Iris pigment epithelial cell (primary cell): ENCODE measurements at places on chromosomes 1 and 21.

DNA sequence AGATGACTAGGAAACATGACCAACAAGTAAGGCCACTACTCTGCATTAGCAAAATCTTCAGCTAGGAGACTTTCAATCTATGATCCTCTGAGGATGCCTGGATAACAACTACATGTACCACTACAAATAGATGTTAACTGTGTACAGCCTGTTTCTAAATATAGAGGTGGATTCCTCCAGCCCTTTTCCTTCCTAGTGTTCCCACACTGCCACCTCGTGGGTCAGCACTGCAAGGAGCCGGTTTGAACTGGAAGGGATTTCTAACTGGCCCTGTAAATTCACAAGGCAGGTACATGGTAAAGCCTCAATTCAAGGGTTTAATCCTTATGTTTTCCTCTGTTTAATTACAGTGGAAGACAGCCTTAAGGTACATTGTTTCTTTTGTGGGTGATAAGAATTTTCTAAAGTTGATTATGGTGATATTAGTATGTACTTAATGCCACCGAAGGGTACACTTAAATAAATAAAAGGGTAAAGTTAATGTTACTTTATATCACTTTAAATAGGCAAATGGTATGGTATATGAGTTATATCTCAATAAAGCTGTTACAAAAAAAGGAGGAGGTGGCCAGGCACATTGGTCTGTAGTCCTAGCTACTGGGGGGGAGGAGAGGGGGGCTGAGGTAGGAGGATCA is 14.4 kb downstream of the SMYD3 start:
- DNase-seq: peak; percentile 82

DNA sequence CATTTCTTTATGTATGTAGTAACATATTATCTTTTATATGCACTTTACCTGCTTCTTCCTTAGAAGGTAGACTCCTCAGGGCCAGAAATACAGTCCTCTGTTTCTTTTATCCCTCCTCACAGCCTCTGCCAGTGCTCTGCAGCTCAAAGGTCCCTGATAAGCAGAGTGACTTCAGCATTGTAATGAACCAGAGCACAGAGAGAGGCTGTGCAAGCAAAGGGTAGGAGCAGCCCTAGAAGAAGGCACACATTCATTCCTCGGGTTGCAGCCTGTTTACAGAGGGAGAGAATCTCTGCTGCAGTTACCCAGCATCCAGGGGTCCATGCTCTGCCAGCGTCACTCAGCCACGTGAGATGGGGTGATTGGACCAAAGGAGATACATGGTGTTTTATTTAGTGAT is 101.1 kb downstream of the RHOU start:
- DNase-seq: no peak

DNA sequence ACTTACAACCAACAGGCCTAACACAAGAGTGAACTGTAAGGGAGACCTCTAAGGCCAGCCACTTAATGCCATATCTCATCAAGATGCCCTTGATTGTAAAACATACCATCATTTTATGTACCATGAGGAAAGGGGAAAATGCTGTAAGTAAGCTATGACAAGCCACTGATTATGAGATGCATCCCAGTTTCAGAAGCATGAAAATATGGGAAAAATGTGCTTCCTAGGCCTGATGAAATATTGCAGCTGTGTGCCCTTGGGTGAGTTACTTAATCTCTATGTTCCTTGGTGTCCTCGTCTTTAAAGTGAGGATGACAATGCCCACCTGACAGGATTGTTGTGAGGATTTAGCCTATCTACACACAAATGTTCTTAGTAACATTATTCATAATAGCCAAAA is 28.9 kb downstream of the H3-3A start:
- DNase-seq: no peak

GRCh38 chr1:29539971-29540370 is 303.6 kb downstream of the PTPRU start:
- no peak for DNase-seq

GRCh38 chr1:43509007-43509739 is 21.5 kb upstream of the PTPRF start:
- peak; percentile 12 for DNase-seq

DNA sequence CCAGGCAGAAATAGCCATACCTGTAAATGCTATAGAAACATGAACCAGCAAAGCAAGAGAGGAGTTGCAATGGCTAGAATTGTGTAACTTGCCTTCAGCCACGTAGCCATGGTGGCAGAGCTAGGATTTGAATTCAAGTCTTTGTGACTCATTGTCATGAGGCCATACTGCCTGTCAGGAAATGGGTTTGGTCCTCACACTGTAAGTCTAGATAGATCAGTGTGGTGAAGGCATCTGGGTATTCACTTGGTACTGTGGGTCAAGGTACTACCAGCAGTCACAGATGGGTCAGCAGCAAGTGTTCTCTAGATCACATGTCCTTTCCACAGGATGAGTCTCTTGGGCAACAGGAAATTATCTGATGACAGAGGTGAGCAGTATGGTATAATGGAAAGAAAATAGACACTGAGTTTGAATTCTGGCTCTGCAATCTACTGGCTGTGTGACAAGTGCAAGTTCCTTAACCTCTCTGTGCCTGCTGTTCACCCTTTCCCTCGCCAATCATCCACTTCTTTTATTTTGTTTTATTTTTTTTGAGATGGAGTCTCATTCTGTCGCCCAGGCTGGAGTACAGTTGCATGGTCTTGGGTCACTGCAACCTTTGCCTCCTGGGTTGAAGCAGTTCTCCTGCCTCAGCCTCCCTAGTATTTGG is 36.9 kb downstream of the FGGY start:
- DNase-seq: peak; percentile 34

GRCh38 chr1:5590717-5591116 is 401.5 kb downstream of the NPHP4 start:
- no peak for DNase-seq

- DNase-seq: no peak
Observed at GRCh38 chr1:162218975-162219374, 149.5 kb downstream of the NOS1AP start.

GRCh38 chr1:174090471-174090870 is 68.3 kb upstream of the RC3H1 start:
- DNase-seq: no peak

- no peak for DNase-seq
Observed at GRCh38 chr1:22728751-22729399, 18.2 kb downstream of the EPHB2 start.

DNA sequence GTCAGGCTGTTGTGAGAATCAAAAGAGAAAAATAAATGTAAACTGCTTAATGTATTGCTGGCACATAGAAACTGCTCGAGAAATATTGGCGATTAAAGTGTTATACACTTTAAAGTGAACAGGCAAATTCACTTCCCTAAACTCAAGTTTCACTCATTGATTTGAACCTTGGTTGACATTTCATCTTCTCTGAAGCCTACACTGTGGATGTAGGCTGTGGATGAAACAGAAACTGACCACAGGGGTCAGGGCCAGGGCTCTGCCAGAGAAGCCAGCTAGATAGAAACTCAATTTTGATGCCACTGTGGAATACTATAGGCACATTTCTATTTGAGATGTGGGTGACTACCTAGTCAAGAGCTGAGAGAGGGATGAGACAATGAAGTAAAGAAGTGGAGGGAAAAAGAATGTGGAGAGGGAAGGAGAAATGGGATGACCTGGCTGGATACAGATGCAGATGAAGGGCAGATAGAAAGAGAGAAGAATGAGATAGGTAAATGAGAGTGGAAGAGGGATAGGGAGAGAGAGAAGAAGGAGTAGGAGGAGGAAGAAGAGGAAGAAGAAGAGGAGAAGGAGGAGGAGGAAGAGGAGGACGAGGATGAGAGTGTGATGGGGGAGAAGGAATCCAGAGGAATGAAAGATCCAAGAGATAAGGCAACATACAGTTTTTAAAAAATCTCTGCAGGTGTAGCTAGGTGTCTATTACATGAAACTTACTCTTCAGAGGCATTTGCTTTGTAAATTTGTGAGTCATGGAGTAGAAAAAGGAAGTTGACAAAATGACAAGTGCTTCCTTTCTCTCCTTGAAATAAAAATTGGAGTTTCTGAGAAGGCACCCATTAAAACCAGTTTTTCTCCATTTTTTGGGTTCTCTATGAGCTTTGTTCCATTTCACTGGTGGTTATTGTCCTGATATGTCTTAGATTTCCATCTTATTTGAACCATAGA is 17.4 kb upstream of the CD1D start:
- DNase-seq: no peak

DNA sequence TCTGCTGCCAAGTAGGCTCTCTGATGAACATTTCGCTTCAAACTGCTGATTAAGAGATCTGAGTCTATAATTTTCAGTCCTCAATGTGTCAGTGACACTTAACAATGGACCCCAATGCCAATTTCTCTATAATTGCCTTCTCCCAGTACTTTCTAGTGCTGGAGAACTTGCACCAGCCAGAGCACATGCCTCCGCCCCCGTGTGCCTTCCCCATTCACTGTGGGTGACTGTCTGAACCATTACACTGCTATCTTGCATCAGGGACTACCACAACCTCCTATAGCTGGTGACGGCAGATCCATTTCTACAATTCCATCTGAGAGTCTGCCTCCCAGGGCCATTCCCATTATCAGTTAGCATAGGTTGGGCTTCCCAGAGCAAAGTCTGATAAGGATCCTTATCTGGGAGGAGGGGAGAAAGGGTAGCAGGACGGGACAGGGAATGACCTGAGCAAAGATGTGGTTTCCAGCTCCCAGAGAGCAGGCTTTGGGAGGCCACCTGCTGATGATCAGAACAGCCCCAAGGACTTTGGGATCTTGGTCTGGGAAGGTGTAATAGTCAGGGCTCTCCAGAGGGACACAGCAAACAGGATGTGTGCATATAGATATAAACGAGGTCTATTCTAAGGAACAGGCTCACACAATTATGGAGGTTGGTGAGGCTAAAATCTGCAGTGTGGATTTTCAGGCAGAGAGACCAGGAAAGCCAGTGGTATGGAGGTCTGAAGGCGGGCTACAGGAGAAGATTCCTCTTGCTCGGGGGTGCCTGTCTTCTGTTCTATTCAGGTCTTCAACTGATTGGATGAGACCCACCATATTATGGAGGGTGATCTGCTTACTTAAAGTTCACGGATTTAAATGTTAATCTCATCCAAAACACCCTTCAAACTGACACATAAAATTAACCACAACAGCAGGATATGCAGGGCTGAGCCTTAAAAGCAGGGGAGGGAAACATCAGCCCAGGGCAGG is 238.2 kb downstream of the PTPRU start:
- no peak for DNase-seq

DNA sequence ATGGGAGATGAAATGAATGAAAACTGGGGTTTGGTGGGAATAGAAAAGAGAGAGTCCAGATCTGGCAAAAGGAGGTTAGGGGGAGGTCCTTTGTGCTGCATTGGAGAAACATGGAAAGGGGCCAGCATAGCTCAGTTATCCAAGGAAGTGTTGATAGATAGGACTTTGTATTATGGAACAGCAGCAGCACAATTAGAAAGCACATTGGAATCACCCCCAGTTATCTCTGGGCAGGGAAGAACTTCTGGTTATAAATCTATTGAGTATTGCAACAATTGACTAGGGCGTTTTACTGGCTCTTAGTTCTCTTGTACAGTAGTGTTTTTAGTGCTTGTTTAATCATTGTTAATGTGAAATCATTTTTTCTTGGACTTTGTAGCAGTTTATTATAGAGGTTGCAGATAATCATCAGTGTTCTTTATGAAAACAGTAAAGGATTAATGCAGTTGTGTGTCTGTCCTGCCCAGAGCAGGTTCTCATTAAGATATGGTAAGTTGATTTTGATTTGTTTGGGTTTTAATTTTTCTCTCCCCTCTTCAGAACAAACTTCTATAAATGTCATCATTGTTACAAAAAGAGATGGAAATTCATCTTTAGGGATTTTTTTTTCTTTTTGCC is 76.6 kb downstream of the NR5A2 start:
- no peak for DNase-seq

DNA sequence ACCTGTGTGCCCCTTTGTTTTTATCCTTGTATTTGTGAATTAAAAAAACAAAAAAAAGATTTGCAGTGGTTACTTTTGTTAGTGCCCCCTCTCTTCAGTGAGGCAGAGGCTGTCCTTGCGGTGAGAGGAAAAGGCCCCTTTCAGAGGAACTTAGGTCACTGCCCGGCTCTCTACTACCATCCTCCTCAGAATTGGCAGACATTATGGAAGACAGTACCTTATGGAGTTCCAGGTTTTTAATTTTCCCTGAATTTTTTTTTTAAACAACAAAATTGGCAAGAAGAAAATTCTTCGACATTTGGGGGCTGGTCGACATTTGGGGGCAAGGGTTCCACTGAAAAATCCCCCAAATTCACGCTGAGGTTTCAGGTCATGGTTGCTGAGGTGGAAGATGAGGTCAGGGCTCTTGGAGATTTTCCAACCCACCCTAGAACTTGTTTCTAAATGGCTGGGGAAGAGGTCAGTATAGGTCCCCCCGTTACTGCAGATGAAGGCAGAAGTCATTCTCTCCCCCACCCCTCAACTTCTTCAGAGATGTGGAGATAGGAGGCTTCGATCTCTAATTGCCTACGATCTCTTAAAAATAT is 5.3 kb downstream of the RXFP4 start:
- DNase-seq: no peak

DNA sequence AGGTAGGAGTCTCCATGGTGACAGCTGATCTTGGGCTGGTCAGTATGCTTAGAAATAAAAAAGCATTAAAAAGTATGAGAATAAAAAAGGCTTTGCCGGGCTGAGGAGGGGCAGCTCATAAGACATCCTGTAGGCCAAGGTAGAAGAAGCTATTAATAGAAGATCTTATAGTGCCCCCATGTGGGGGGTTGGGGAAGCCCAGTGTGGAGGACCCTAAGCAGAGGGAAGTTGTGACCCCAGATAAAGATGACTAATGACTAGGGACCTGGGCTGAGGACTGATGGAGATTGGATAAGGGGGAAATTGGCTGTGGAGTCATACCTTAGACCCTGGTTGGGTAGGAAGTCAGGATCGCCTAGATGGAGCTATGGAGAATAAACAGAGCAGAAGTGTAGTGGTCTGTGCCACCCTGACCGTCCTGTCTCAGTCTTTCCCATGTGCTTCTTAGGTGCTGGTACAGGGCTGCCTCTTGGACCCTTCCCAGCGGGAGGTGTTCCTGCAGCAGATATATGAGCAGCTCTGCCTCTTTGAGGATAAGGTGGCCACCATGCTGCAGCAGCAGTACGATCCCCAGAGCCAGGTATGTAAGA is 25.0 kb downstream of the SZT2 start:
- peak; percentile 52 for DNase-seq

DNA sequence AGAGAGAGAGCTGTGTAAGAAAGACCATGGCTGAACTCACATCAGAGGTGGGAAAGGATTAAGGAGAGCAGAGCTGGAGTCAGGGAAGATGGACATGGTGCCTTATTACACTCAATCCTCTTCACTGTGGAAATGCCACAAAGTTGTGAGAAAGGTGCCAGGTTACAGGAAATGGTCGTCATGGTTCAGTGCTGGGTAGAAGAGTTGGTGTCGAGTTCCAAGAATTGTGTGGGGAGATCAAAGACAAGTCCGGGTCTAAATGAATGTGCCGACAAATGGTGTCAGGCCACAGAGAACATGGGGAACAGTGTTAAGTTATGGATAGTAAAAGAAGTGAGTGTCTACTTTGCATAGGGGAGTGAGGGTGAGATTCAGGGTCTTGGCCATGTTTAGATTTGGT is 40.9 kb downstream of the LAMC2 start:
- DNase-seq: no peak
